ENCODE measurements at places on chromosomes 4 and X. TPM values are rescaled to one million over a fixed set of nuclear protein-coding genes. Genes with fewer than 3 reads are reported as not detected.

- H3K36me3 ChIP-seq = no peaks in the 10 kb centered on the region
- peaks cover 2% of the 10 kb centered on the region for H3K4me1 ChIP-seq
- no peaks in the 10 kb centered on the region for H3K27me3 ChIP-seq
Measured at GRCh38 chr4:176287546-176287945, 18.5 kb upstream of the ASB5 start.

Gene VSIG1
- total RNA-seq = not detected

Gene MFAP3L
- total RNA-seq = 0.50 TPM

DNA sequence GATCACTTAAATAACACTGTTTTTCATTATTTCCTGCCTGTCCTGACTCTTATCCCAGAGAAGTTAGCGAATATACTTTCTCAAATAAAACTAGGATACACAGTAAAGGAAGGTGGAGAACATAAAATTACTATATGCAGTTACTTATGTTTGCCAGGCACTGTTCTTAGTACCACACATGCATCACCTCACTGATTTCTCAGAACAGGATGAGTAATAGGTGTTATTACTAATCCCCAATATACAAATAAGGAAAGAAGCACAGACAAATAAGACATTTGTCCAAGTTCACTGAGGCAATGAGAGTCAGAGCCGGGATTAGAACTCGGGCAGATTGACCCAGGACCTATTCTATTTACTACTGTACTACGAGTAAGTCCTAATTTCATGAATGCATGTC, 91.7 kb downstream of the CORIN start:
- no peak overlapping the region for H3K4me3 ChIP-seq
- no peaks in the 10 kb centered on the region for H3K36me3 ChIP-seq
- H3K4me1 ChIP-seq = no peaks in the 10 kb centered on the region
- H3K27me3 ChIP-seq = no peaks in the 10 kb centered on the region

DNA sequence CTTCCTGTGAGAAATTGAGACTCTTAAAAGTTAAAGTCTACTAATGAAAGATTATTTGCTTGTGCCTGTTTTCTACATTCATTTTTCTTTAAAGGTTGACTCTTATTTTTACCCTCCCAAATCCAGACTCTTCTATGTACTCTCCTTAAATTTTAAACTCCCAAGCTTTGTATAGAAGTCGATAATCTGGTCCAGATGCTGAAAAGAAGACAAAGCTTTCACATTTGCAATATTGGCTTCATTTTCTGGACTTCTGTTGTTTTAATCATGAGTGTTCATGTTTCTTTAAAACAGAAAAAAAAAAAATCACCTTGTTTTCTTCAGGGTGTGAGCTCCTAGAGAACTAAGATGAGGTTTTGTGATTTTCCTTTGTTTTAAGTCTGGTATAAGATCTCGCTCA, 53.2 kb upstream of the TBC1D14 start:
- peaks cover 4% of the 10 kb centered on the region for H3K4me1 ChIP-seq
- peak overlapping the region; percentile 53 for H3K27ac ChIP-seq
- H3K4me3 ChIP-seq = no peak overlapping the region
- no peak for DNase-seq
- peaks cover 2% of the 10 kb centered on the region for H3K36me3 ChIP-seq
- H3K27me3 ChIP-seq = no peaks in the 10 kb centered on the region

- H3K27me3 ChIP-seq = no peaks in the 10 kb centered on the region
- no peaks in the 10 kb centered on the region for H3K4me1 ChIP-seq
- no peak overlapping the region for H3K27ac ChIP-seq
Measured at GRCh38 chrX:13864264-13864663, 47.4 kb upstream of the GPM6B start.

Gene PABPC1L2B
- total RNA-seq = not detected

GRCh38 chr4:86613734-86614133, 19.6 kb downstream of the PTPN13 start:
- H3K27ac ChIP-seq = no peak overlapping the region
- DNase-seq = no peak
- H3K36me3 ChIP-seq = no peaks in the 10 kb centered on the region
- H3K27me3 ChIP-seq = no peaks in the 10 kb centered on the region
- no peak overlapping the region for H3K4me3 ChIP-seq
- no peaks in the 10 kb centered on the region for H3K4me1 ChIP-seq

Gene MTM1
- total RNA-seq = 10.0 TPM

Gene KCND1
- total RNA-seq = 1.3 TPM

DNA sequence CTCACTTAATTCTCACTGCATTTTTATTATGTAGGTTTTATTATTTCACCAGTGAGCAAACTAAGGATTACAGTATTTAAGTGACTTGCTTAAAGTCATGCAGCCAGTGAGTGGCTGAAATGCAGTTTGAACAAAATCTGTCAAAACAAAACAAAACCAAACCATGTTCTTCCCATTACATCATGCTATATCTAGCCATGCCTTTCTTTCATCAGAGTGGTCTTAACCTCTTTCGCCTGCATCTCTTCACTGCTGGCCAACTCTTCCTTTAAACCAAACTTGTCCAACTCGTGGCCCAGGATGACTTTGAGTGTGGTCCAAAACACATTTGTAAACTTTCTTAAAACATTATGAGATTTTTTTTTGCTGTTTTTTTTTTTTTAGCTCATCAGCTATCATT, 223.2 kb downstream of the PCDH7 start:
- no peak overlapping the region for H3K4me3 ChIP-seq
- no peak overlapping the region for H3K27ac ChIP-seq
- no peaks in the 10 kb centered on the region for H3K4me1 ChIP-seq
- no peaks in the 10 kb centered on the region for H3K36me3 ChIP-seq
- H3K27me3 ChIP-seq = no peaks in the 10 kb centered on the region
- DNase-seq = peak; percentile 49

DNA sequence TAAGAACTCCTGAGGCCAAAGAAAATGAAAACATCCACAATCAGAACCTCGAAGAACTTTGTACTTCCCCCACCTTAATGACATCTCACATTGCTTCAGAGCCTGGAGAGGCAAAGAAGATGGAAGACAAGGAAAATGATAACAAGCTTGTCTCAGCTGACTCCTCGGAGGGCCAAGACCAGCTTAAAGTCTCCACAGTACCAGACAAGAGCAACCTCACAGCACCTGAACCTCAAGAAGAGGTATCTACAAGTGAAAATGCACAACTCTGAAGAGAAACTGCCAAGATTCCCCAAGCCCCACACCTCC, 97.5 kb downstream of the HNRNPD start:
- no peak overlapping the region for H3K4me3 ChIP-seq
- no peaks in the 10 kb centered on the region for H3K27me3 ChIP-seq
- no peak for DNase-seq
- no peaks in the 10 kb centered on the region for H3K4me1 ChIP-seq

- peaks cover 6% of the 10 kb centered on the region for H3K36me3 ChIP-seq
- H3K27me3 ChIP-seq = no peaks in the 10 kb centered on the region
- peak overlapping the region; percentile 54 for H3K4me3 ChIP-seq
- peaks cover 6% of the 10 kb centered on the region for H3K4me1 ChIP-seq
Measured at GRCh38 chr4:80271801-80272200, 5.3 kb downstream of the FGF5 start.

GRCh38 chr4:151865312-151865711, 104.5 kb upstream of the GATB start:
- H3K27ac ChIP-seq = no peak overlapping the region
- no peaks in the 10 kb centered on the region for H3K27me3 ChIP-seq
- no peaks in the 10 kb centered on the region for H3K36me3 ChIP-seq

DNA sequence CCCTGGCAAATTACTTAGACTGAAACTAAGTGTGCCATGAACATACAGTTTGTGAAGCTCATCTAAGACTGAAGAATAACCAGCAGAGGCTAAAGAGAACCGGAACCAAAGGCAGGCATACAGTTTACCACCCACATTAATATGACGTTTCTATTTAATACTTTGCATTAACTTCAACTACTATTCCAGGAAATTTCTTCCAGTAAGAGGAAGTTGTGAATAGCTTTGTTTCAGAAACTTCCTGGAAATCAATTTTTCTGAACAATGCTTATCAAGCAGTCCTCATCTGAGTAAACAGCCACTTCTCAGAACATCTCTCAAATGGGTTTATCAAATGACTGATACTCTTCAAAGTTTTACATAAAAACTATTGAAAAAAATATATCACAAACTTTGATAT, 252.7 kb downstream of the OPHN1 start:
- no peak overlapping the region for H3K4me3 ChIP-seq
- no peak for DNase-seq
- H3K27me3 ChIP-seq = no peaks in the 10 kb centered on the region
- no peaks in the 10 kb centered on the region for H3K4me1 ChIP-seq
- H3K36me3 ChIP-seq = no peaks in the 10 kb centered on the region
- H3K27ac ChIP-seq = no peak overlapping the region

GRCh38 chrX:11117745-11118144, 6.6 kb downstream of the HCCS start:
- DNase-seq = peak; percentile 42
- peaks cover 5% of the 10 kb centered on the region for H3K36me3 ChIP-seq
- no peak overlapping the region for H3K4me3 ChIP-seq
- H3K27me3 ChIP-seq = no peaks in the 10 kb centered on the region
- peaks cover 3% of the 10 kb centered on the region for H3K4me1 ChIP-seq

DNA sequence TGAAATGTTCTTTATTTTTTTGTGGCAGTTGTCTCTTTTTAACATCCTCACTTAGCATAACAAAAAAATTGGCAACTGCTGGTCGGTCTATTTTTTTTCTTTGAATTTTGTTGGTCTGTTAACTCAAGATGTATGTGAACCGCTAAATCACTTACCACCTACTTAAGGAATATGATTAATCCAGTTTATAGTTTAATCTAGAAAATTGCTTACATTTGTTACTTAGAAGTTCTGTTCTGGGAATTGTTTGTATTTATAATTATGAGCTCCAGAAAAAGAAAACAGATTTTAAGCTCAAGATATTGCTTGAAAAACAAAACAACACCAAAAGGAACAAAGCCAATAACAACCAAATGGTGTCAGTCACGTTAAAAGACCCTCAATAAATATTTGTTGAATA, 66.1 kb upstream of the KLHL13 start:
- no peak for DNase-seq
- H3K4me3 ChIP-seq = no peak overlapping the region
- no peaks in the 10 kb centered on the region for H3K4me1 ChIP-seq
- no peaks in the 10 kb centered on the region for H3K27me3 ChIP-seq

Gene CACNA1F
- total RNA-seq = 0.26 TPM

- H3K4me1 ChIP-seq = no peaks in the 10 kb centered on the region
- peaks cover 7% of the 10 kb centered on the region for H3K36me3 ChIP-seq
- no peaks in the 10 kb centered on the region for H3K27me3 ChIP-seq
- no peak overlapping the region for H3K4me3 ChIP-seq
- DNase-seq = no peak
Measured at GRCh38 chr4:5611750-5612149, 96.6 kb downstream of the EVC2 start.
